ENCODE measurements at places on chromosomes 1 and 21. TPM values are rescaled to one million over a fixed set of nuclear protein-coding genes. Genes with fewer than 3 reads are reported as not detected.
A peak's percentile ranks its signal among the peaks of the same experiment; 100 is the strongest.

- H3K4me1 ChIP-seq, result no peaks in the 10 kb centered on the region
- DNase-seq, result no peak
- peaks cover 40% of the 10 kb centered on the region for H3K27me3 ChIP-seq
- H3K4me3 ChIP-seq, result no peak overlapping the region
- no peak overlapping the region for H3K27ac ChIP-seq
- no peaks in the 10 kb centered on the region for H3K36me3 ChIP-seq
These were observed 87.6 kb downstream of the DRAM2 start for GRCh38 chr1:111052246-111052645.

HCN3 gene
- total RNA-seq, result 4.9 TPM

GRCh38 chr1:16076031-16076864 is 2.8 kb upstream of the FAM131C start:
- no peak for DNase-seq
- peaks cover 18% of the 10 kb centered on the region for H3K27me3 ChIP-seq
- H3K4me3 ChIP-seq, result no peak overlapping the region
- no peaks in the 10 kb centered on the region for H3K36me3 ChIP-seq
- H3K4me1 ChIP-seq, result peaks cover 27% of the 10 kb centered on the region

DNA sequence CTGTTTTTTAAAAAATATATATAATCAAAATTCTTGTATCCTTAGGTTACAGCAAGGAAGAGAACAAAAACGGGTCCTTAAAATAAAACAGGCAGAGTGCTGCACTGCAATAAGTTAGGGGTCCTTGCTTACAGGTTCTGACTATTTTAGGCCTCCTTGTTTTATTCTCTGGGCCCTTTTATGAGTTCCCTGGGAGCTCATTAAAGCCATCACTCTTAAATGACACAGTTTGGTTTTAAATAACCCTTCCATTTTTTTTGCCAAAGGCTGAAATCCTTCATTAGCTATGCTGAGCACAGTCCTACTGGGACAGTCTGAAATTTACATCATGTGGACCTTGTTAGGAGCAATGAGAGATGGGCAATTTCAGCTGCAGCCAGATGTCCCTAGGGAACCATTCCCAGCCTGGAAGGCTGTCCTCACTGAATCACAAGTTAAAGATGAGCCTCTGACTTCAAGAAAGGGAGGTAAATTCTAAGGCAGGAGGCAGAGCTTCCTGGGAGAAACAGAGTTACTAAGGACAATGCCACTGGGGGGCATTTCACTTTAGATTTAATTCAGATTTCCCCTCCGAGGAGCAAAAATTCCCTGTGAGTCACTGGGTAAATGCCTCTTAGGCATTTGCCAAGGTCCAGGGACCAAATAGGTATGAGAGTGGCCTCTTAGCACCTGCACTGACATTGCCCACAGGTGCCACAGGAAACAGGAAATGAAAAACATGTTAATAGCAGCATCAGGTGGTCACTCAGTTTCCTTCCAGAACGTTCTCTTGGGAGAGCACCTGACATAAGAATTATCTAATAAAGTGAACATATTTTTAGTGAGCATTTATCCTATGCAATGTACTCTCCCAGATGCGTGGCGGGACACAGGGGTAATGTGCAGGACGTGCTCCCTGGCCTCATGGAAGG is 3.8 kb upstream of the MUL1 start:
- no peaks in the 10 kb centered on the region for H3K36me3 ChIP-seq
- H3K4me1 ChIP-seq, result peaks cover 12% of the 10 kb centered on the region
- peaks cover 6% of the 10 kb centered on the region for H3K27me3 ChIP-seq
- no peak for DNase-seq
- no peak overlapping the region for H3K4me3 ChIP-seq
- no peak overlapping the region for H3K27ac ChIP-seq

- peaks cover 28% of the 10 kb centered on the region for H3K36me3 ChIP-seq
- H3K27ac ChIP-seq, result no peak overlapping the region
- DNase-seq, result no peak
- peaks cover 3% of the 10 kb centered on the region for H3K4me1 ChIP-seq
These were observed 58.6 kb downstream of the ZNF644 start for GRCh38 chr1:90963236-90963635.

- peaks cover 16% of the 10 kb centered on the region for H3K27me3 ChIP-seq
- H3K4me3 ChIP-seq, result no peak overlapping the region
- no peaks in the 10 kb centered on the region for H3K4me1 ChIP-seq
These were observed 17.4 kb downstream of the FMO1 start for GRCh38 chr1:171265686-171266085.

- H3K27ac ChIP-seq, result no peak overlapping the region
- no peak overlapping the region for H3K4me3 ChIP-seq
- H3K4me1 ChIP-seq, result no peaks in the 10 kb centered on the region
- no peaks in the 10 kb centered on the region for H3K27me3 ChIP-seq
- peaks cover 83% of the 10 kb centered on the region for H3K36me3 ChIP-seq
These were observed 17.8 kb downstream of the LBR start for GRCh38 chr1:225410036-225410435.

- peak overlapping the region; percentile 79 for H3K27ac ChIP-seq
- DNase-seq, result peak; percentile 40
- peaks cover 47% of the 10 kb centered on the region for H3K4me1 ChIP-seq
These were observed 85.8 kb downstream of the UBR4 start for GRCh38 chr1:19124273-19124672.

DNA sequence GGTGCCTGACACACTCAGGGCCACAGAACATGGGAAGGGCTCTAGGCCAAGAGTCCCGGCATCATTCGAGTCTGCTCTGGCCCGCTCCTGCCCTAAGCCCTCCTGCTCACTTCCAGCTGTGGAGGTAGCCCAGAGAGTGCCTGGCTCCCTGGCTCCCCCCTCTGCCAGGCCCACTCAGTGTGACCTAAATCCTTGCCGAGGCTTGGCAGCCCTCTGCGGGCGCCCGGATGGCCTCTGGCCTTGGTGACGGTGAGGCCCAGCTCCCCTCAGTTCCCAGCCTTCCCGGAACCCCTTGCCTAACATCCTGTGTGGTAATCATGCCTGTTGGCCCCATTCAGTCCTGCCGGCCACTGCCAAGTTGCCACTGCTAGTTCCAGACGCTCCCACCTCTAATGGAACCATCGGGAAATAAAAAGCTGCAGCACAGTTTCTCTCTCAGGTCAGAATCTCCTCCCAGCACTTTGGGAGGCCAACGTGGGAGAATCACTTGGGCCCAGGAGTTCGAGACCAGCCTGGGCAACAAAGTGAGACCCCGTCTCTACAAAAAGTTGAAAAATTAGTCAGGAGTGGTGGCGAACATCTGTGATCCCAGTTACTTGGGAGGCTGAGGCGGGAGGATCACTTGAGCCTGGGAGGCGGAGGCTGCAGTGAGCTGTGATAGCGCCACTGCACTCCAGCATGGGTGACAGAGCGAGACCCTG is 1.2 kb upstream of the H6PD start:
- DNase-seq, result no peak
- no peak overlapping the region for H3K27ac ChIP-seq
- H3K27me3 ChIP-seq, result peaks cover 4% of the 10 kb centered on the region
- peaks cover 8% of the 10 kb centered on the region for H3K36me3 ChIP-seq
- H3K4me1 ChIP-seq, result peaks cover 22% of the 10 kb centered on the region
- H3K4me3 ChIP-seq, result no peak overlapping the region

DNA sequence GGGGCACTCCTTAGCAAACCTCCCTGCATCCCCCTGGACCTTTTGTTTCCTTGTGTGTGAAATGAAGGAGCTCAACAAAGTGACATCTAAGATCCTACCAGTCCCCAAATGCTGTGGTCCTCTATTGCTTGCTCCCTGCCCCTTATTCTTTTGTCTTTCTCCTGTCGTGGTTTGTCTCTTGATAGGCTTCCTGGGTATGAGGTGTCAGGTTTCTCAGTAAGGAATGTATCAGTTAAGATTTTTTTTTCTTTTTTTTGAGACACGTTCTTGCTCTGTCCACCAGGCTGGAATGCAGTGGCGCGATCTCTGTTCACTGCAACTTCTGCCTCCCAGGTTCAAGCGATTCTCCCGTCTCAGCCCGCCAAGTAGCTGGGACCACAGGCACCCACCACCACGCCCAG is 16.8 kb downstream of the CNIH3 start:
- no peaks in the 10 kb centered on the region for H3K36me3 ChIP-seq
- H3K27ac ChIP-seq, result no peak overlapping the region
- H3K4me3 ChIP-seq, result no peak overlapping the region
- peaks cover 13% of the 10 kb centered on the region for H3K27me3 ChIP-seq
- no peak for DNase-seq

DCDC2B gene
- not detected for total RNA-seq

CD5L gene
- not detected for total RNA-seq

DNA sequence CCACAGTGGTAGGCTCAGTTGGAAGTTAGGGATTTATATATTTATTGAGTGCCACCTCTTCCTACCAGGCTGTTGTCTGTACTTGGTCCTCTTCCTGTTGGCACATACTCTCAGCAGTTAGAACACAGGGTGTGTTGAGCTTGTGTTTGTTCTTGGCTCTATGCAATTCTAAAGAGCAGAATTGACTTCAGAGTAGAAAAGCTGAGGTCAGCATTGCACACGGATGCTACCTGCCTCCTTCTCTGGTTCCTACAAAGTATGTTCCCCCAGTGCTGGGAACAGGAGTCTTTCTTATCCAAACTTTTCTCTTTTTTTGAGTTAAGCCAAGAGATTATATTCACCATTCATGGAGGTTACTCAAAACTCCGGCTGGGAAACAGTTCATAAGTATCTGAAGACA is 16.5 kb upstream of the CD53 start:
- H3K4me3 ChIP-seq, result no peak overlapping the region
- H3K27ac ChIP-seq, result no peak overlapping the region
- DNase-seq, result no peak
- no peaks in the 10 kb centered on the region for H3K36me3 ChIP-seq
- H3K27me3 ChIP-seq, result peaks cover 2% of the 10 kb centered on the region

GRCh38 chr1:89971600-89971999 is 23.3 kb upstream of the ZNF326 start:
- no peak for DNase-seq
- H3K36me3 ChIP-seq, result no peaks in the 10 kb centered on the region
- H3K4me3 ChIP-seq, result no peak overlapping the region

DNA sequence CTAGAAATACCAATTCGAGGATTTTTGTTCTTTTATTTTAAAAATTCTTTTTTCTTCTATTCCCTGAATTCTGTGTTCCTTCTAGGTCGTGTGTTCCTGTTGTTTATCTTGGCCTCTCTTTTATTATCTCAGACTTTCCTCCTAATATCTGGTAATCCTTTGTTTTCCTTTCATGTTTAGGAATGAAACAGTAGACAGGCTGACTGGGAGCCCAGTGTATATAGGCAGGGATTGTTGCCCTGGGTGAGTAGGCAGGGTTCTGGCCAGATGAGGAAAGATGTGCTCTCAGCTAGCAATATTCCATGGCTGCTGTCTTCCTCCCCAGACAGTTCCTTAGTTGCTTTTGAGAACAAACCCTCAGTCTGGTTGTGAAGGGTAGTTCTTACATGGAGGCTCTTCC is 161.8 kb upstream of the PDE4B start:
- no peak overlapping the region for H3K4me3 ChIP-seq
- no peaks in the 10 kb centered on the region for H3K4me1 ChIP-seq
- no peak overlapping the region for H3K27ac ChIP-seq
- H3K36me3 ChIP-seq, result no peaks in the 10 kb centered on the region
- no peaks in the 10 kb centered on the region for H3K27me3 ChIP-seq

DNA sequence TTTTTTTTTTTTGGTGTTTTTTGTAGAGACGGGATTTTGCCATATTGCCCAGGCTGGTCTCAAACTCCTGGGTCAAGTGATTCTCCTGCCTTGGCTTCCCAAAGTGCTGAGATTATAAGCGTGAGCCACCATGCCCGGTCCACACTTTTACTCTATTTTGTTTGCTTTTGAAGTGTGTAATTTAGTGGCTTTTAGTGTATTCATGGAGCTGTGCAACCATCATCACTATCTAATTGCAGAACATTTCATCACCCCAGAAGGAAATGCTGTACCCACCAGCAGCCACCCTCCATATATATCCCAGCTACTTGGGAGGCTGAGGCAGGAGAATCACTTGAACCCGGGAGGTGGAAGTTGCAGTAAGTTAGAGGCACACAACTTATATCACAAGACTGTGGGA is 136.9 kb upstream of the ERRFI1 start:
- no peak overlapping the region for H3K4me3 ChIP-seq
- no peak for DNase-seq
- H3K36me3 ChIP-seq, result no peaks in the 10 kb centered on the region
- no peak overlapping the region for H3K27ac ChIP-seq

DNA sequence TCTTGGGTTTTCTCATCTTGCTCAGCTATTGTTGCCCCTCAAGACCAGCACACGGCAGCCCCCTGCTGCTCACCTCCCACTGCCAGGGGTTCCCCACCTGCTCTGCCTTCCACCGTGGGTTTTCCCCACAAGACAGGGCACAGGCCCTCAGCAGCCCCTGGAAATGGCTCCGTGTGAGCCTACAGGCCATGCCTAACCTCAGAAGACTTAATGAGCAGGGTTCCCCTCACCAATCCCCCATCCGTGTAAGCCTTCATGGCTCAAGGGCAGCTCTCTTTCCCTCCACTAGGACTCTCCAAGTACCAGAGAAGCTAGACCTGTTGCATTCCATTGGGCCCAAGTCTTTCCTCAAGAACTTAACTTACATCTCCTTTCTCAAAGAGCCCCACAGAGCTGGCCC is 18.4 kb upstream of the RCAN3 start:
- no peaks in the 10 kb centered on the region for H3K27me3 ChIP-seq
- H3K4me1 ChIP-seq, result peaks cover 78% of the 10 kb centered on the region
- no peak for DNase-seq

GRCh38 chr1:14921057-14921456 is 232.5 kb upstream of the TMEM51 start:
- H3K27me3 ChIP-seq, result peaks cover 26% of the 10 kb centered on the region
- H3K27ac ChIP-seq, result no peak overlapping the region
- H3K4me1 ChIP-seq, result peaks cover 10% of the 10 kb centered on the region
- no peaks in the 10 kb centered on the region for H3K36me3 ChIP-seq
- no peak for DNase-seq

SOX13 gene
- total RNA-seq, result 0.37 TPM

- H3K4me1 ChIP-seq, result peaks cover 38% of the 10 kb centered on the region
- peaks cover 9% of the 10 kb centered on the region for H3K36me3 ChIP-seq
- H3K4me3 ChIP-seq, result no peak overlapping the region
- H3K27ac ChIP-seq, result no peak overlapping the region
These were observed 50.5 kb upstream of the EPS8L3 start for GRCh38 chr1:109814223-109814622.

DNA sequence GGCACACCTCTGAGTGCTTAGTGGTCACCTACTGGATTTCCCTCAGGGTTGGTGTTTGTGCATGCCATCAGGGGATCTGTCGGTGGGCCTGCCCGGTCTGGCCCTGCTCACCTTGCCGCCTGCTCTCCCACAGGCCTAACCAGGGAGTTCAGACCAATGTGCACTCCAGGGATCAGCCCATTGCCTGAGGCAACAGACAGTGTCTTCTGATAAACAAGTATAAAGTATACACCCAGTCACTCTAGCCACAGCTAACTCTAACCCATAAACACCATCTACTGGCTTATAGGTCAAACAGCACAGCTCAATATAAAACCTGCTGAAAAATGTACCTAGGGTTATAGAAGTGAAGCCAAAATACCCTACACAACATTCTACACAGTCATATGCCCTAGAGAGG is 1300.0 kb downstream of the PLA2G4A start:
- H3K27ac ChIP-seq, result no peak overlapping the region
- no peaks in the 10 kb centered on the region for H3K27me3 ChIP-seq
- H3K4me3 ChIP-seq, result no peak overlapping the region
- no peak for DNase-seq

IQGAP3 gene
- 28.6 TPM for total RNA-seq

- H3K36me3 ChIP-seq, result no peaks in the 10 kb centered on the region
- no peak for DNase-seq
- H3K27ac ChIP-seq, result no peak overlapping the region
These were observed 137.5 kb upstream of the JUN start for GRCh38 chr1:58921342-58921741.
